Left kidney (tissue), 8 donors: ENCODE measurements at places on chromosomes 16 and 17. TPM values are rescaled to one million over a fixed set of nuclear protein-coding genes. Genes with fewer than 3 reads are reported as not detected.

The NPEPPS gene
- 238 TPM for polyA plus RNA-seq

The KRTAP1-1 gene
- not detected for polyA plus RNA-seq

- no peak for DNase-seq
Measured at GRCh38 chr17:32323811-32324491, 18.0 kb downstream of the C17orf75 start.

GRCh38 chr17:19904412-19904811 lies 36.7 kb upstream of the ULK2 start:
- no peak for DNase-seq

GRCh38 chr16:58685084-58685449 lies 497 bp upstream of the SLC38A7 start:
- no peak for DNase-seq

GRCh38 chr16:53081686-53082407 lies 27.1 kb downstream of the CHD9 start:
- DNase-seq, result no peak

GRCh38 chr17:56119936-56120335 lies 33.3 kb upstream of the ANKFN1 start:
- DNase-seq, result no peak
